ENCODE measurements at places on chromosomes 3 and 15.

GRCh38 chr3:181839039-181839915 is 127.6 kb downstream of the SOX2 start:
- no peak for DNase-seq

DNA sequence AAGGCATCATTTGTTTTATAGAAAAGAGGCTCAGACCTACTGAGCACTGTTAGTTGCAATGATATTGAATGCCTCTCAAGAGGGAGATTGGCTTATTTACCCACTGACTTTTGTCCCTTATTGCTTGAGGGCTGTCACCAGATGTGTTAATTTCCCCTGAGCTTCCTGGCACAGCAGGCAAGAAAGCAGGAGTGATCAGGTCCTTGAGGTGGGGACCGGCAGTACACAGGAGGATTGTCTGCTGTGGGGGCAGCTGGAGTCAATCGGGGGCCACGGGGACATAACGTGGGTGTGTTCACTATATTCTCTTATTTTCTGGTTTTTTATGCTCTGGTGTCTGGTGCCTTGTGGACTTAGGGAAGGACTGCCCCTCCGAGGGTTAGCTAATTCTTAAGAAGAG is 44.6 kb downstream of the GASK1A start:
- no peak for DNase-seq

DNA sequence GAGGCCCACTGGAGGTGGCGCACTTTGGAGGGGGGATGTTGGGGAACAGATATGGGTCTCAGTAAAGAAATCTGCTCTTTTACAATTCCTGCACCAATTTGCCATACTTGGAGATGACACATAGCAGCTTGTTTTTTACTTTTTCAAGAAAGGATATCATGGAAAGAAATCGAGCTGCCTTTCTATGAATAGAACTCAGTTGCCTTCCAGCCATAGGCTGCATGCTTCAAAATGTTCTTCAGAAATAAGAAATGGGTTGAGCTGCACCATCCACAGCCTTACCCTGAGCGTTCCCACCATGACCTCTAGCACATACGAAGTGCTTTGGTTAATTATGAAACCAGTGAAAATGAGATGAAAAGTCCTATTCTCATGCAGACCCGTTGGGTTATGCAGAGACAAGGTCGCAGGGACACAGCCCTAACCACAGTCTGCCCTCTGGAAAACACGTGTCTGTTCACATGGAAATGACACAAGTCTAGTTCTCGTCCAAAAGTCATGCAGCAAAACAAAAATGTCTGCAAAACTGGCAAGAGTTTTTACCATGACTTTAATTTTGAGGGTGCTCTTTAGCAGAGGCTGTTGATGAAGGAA is 36.3 kb downstream of the NGRN start:
- no peak for DNase-seq

- no peak for DNase-seq
Observed at GRCh38 chr3:25583343-25583742, 81.4 kb downstream of the TOP2B start.

All from Kasumi-1 (cell line).